Thymus (tissue), 14 donors: ENCODE measurements at places on chromosomes 12 and 14.

GRCh38 chr12:108665608-108666202 is 32.0 kb upstream of the SELPLG start:
- DNase-seq = no peak

DNA sequence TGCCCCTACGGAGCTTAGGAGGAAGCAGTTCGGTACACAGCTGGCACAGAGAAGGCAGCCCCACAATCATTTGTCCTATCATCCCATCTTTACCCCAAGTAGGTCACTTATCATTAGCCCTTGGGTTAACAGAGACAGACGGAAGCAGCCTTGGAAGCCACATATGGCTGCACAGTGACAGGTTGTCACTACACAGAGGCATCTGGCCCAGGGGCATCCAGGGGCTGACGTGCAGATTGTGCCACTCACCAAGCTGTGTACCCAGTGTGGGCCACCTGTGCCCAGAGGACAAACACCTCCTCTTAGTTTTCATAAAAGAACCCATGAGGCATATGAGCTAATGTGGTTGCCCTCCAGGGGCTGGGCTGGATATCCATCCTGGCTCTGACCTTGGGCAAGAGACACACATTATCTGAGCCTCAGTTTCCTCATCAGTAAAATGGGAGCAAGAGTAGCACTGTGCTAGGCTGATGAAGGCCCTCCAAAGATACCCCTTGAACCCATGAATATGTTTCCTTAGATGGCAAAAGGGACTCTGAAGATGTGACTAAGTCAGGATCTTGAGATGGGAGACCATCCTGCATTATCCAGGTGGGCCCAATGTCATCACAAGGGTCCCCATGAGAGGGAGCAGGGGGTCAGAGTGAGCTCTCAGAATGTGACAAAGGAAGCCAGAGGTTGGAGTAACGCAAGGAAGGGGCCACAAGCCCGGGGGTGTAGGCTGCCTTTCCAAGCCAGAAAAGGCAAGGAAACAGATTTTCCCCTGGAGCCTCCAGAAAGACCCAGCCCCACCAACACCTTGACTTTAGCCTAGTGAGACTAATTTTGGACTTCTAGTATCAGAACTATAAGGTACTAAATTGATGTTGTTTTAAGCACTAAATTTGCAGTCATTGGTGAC is 64.6 kb downstream of the C14orf132 start:
- DNase-seq = no peak

DNA sequence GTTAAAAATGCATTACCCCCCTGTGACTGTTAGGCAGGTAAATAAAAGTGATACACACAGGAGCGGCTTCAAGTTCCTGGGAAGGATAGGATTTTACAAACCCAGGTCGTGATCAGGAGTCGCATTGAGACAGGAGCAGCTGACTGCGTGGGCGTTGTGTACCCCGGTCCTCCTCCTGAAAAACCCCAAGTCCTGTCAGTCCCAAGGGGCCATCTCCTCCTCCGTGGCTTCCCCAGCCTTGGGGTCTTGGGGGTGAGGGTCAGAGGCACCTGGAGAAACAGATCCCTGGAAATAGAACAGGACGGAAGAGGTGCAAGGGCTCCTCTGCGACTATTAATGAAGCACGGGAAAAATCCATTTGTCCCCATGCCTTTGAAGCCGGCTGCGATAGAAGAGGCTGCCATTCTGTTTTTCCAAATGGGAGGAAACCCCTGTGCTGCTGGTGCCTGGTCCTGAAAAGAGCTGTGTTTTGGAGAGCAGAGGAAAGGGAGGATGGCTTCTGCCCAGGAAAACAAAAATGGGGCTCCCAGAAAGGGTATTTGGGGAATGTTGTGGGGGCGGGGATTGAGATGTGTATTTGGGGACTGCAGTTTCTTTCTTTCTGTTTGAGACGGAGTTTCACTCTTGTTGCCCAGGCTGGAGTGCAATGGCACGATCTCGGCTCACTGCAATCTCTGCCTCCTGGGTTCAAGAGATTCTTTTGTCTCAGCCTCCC is 143.1 kb downstream of the ZNF664 start:
- DNase-seq = no peak

DNA sequence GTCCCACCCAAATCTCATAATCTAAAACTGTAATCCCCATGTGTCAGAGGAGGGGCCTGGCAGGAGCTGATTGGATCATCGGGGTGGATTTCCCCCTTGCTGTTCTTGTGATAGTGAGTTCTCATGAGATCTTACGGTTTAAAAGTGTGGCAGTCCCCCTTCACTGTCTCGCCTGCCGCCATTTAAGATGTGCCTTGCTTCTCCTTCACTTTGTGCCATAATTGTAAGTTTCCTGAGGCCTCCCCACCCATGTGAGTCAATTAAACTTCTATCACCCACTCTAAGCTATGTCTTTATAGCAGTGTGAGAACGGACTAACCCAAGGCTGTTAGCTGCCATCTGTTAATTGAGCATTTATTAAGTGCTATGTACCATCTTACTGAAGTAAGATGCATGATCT is 105.1 kb downstream of the PTPN11 start:
- DNase-seq = no peak
